WTC11 (cell line): ENCODE measurements at places on chromosomes 7 and 10.

- DNase-seq = no peak
These were observed 265.1 kb downstream of the PRPF18 start for GRCh38 chr10:13851906-13852305.

DNA sequence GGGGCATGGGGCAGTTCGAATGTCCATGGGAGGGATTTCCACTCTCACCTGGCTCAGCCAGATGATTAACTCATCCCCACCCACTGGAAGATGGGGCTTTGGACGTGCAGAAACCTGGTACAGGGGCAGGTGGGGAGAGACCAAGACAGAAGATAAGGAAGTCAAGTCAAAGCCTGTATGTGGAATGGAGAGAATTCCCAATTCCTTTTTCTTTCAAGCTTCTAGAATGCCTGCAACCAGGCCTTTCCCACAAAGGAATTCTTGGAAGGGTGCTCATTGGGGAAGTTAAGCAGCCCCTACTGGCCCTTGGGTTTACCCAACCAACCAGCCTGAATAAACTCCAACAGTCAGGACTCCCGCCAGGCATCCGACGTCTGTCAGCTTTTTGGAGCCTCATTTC lies 39.1 kb downstream of the CCM2 start:
- no peak for DNase-seq

DNA sequence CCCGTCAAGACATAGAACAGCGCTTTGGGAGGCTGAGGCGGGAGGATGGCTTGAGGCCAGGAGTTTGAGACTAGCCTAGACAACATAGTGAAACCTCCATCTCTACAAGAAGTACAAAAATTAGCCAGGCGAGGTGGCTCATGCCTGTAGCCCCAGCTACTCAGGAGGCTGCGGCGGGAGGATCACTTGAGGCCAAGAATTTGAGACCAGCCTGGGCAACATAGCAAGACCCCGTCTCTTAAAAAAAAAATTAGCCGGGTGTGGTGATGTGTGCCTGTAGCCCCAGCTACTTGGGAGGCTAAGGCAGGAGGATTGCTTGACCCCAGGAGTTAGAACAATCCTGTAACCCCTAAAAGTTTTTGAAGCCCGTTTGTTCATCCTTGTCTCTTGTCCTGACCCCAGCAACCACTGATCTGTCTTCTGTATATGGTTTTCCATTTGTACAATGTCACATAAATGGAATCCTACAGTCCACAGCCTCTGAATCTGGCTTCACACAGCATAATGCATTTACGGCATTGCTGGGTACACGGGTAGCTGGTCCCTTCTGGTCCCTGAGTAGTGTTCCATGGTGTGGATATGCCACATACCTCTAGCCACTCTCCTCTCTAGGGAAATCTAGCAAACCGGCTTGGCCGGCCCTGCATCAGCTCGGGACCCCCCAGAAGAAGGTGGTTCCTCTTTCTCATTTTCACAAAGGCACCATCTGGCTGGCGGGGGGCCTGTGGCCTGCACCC lies 8.4 kb downstream of the GTF2IRD1 start:
- DNase-seq = no peak

DNA sequence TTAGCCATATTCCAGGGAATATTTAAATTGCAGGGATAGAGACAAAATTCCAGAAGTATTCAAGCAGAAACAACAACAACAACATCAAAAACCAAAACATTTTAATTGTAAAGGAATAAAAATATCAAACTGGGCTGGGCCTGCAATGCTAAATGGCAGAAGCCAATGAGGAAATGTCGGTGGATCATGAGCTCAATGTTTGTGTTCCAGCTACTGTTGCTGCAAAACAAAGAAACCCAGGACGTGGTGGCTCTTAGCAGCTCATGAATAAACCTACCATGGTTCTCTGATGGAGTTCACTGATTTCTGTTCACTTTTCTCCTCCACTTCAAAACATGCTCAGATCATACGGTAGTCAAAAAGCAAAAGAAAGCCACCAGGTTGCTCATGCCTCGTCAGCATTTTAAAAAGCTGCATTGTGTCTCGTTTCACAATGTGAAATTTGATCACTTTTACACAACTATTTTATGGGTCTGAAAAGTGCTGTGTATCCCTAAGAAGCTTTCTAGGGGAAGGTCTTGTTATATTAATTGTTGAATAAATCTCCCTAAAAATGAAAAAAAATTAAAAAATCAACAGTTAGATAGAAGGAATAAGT lies 54.0 kb downstream of the ASNS start:
- DNase-seq = no peak

- DNase-seq = no peak
These were observed 615.2 kb upstream of the FOXK1 start for GRCh38 chr7:4066626-4067475.
